ENCODE measurements at places on chromosomes 1 and 21.

DNA sequence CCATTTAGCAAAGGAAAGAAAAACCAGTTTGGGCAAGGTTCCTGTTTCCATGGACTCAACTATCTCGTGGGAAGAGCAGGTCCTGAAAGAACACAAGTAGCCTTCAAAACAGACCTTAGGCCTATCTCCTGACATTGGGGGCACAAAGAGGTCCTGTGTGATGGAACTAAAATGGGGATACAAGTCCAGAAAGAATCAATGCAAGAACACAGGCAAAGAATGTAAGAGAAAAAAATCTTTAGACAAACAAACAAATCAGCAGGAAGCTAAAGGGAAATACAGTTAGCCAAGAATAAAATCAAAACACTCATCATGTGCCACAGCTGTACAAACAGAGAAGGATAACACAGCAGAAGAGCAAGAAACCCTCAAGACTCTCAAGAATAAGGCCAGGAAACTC is 28.2 kb downstream of the SLC30A10 start:
- DNase-seq = peak; percentile 35

GRCh38 chr1:152514715-152515433 is 592 bp downstream of the CRCT1 start:
- no peak for DNase-seq

DNA sequence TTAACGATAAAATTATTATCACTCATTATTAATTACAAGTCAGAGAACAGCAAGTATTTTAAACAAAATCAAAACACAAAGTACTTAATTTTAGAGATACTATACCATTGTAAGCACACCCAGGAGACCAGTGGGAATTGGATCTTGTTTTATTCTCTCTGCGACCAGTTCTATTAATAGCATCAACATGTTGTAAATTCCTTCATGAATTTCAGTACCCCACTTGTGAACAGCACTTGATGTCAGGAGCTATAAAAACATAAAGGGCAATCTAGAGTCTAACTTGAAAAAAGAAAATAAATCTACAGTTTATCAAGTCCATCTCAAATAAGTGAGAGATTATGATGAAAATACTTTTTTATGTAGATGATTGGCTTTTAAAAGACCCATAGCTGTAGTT is 42.9 kb downstream of the USP24 start:
- no peak for DNase-seq

GRCh38 chr1:35264871-35265270 is 3.6 kb upstream of the ZMYM4 start:
- DNase-seq = peak; percentile 47

DNA sequence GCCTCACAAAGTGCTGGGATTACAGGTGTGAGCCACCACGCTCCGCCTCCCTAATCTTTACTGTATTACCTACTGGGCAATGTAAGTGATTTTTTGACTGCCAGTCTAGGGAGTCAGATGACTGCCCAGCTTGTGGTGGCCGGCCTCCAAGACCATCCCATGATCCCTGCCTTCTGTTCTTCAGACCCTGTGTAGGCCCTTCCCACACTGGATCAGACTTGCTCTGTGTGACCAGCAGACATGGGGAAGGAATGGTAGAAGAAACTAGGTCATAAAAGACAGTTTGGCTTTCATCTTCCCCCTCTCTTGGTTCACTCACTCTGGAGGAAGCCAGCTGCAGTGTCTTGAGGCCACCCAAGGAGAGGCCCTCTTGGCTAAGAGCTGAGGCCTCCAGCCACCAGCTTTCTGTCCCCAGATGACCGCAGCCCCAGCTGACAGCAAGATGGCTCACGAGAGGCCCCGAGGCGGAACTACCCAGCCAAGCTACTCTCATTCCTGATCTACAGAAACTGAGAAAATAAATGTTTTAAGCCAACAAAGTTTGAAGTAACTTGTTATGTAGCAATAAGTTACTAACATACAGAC is 14.5 kb upstream of the CBR3 start:
- no peak for DNase-seq

DNA sequence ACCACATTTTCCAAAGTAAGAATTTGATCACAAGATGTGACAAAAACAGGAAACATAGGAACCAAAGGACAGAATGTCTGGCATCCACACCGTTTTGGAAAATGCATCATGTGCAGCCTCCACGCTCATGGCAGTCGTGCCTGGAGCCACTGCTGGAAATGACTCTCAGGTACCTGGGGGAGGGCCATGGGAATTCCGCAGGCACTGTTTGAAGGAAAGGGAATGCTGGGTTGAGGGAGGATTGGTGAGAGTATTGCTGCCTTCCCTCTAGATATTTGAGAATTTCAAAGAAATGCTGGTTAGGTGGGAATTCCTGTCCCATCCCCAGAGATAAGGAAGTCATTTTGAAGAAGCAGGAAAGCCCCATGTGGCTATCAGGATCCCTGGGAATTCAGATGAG is 10.8 kb downstream of the SLAMF1 start:
- no peak for DNase-seq

- DNase-seq = no peak
Observed at GRCh38 chr1:65330822-65331221, 21.5 kb downstream of the DNAJC6 start.

DNA sequence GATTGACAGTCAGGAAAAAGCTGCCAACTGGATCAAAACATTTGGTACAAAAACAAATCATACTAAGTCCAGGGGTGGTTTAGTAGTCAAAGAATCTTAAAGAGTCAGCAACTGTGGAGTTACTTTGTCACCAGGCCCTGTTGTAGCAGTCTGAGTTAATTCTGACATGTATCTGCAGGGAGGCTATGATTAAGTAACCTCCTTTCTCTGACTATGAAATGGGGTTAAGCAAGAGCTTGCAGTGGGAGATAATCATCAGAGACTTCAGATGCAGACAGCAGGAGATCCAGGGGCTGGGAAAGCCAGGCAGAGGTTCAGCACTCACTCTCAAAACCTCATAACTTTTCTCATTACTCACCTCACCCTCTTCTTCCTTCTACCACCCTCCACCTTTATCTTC is 99.2 kb upstream of the BTG3 start:
- no peak for DNase-seq

GRCh38 chr1:197915260-197915861 is 1.8 kb upstream of the LHX9 start:
- DNase-seq = no peak

DNA sequence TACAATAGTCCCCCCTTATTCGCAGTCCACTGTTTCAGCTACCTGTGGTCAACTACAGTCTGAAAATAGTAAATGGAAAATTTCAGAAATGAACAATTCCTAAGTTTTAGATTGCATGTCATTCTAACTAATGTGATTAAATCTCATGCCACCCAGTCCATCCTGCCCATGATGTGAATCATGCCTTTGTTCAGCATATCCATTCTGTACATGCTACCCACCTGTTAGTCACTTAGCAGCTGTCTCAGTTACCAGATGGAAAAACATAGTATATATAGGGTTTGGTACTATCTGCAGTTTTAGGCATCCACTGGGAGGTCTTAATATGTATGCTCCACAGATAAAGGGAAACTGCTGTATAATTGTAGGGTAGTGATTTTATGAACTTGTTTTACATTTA is 16.6 kb upstream of the HAO2 start:
- DNase-seq = no peak

Data from pons (tissue), 1 donor.